DMS79 (cell line): ENCODE measurements at places on chromosomes 16 and 17.

- no peak for DNase-seq
These were observed 6.4 kb upstream of the RAB40C start for GRCh38 chr16:583470-583814.

DNA sequence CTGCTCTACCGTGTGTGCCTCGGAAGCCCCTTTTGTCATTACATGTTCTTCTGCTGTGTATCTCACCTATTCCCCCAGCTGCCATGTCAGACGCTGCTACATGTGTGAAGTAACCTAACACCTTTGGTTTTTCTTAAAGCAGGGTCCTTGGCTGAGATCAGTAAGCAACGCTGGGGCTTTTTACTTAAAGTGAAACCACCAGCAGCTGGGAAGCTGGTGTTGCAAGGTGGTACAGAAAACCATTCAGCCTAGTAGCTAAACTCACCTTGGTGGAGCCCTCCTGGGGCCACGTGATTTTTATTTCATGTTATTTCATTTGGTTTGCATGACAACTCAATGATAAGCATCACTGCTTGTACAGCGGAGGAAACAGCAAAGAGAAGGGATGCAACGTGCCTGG lies 62.6 kb downstream of the PLCG2 start:
- no peak for DNase-seq

DNA sequence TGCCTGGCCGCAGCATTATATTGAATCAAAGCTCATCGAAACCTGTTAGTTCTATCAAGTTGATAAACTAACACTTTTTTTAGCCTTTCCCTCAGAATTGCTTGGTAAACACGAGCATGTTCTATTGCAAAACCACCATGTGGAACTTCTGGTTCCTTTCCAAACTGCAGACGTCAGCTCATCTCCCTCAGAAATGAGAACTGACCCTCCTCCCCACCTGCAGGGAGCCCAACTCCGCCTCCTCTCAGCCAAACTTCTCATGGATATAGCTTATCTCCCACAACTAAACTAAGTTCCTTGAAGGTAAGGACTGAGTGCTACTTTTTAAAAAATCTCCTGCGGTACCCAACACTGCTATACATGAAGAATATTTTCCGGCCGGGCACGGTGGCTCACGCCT lies 6.7 kb downstream of the SHMT1 start:
- DNase-seq, result no peak

DNA sequence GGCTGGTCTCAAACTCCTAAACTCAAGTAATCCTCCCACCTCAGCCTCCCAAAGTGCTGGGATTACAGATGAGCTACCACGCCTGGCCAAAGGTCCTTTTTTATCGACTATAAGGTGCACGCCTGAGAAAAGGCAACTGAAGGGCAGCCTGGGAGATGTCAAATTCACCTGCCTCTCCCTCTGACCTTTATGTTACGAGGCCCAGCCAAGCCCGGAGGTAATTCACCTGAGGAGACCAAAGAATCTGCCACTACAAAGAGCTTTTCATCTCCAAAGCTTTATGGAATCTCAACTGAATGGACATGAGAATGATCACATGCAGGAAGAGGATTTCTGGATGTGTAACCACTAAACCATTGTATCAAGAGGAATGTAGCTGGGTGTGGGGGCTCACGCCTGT lies 37.2 kb downstream of the LYRM1 start:
- no peak for DNase-seq

DNA sequence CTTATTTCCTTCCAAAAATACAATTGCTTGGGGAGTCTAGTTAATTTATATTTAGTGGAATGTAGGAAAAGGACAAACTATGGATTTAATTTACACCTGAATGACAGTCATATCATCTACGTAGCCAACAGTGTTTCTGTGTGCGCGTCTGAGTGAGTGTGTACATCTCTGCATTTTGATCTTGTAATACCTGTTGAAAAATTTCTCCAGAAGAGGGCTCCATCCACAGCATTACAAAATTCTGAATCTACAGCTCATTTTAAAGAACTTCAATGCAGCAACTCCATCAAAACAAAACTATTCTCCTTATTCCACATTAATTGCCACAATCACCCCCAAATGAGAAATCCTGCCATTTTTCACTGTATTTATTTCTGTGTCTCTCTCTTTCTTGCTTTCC lies 3.9 kb downstream of the CDH13 start:
- no peak for DNase-seq

- no peak for DNase-seq
These were observed 251.2 kb downstream of the ENGASE start for GRCh38 chr17:79325709-79326430.

- DNase-seq, result peak; percentile 10
These were observed 18.9 kb downstream of the MPG start for GRCh38 chr16:96935-97381.

DNA sequence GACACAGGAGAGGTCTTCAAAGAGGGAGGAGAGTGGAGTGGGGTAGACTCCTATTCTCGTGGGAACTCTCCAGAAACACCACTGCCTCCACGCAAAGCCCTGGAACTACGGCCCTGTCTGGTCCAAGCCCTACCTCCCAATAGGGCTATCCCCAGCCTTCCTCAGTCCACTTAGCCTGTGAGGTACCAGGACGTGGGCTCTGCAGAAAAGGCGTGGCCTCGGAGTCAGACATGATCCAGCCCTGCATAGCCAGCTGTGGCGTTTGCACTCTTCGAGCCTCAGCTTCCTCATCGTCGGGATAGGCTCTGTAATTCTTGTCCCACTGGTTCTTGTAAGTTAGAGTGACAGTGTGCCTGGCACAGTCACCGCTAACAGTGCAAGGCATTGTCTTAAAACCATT lies 13.8 kb downstream of the ENDOV start:
- DNase-seq, result no peak

DNA sequence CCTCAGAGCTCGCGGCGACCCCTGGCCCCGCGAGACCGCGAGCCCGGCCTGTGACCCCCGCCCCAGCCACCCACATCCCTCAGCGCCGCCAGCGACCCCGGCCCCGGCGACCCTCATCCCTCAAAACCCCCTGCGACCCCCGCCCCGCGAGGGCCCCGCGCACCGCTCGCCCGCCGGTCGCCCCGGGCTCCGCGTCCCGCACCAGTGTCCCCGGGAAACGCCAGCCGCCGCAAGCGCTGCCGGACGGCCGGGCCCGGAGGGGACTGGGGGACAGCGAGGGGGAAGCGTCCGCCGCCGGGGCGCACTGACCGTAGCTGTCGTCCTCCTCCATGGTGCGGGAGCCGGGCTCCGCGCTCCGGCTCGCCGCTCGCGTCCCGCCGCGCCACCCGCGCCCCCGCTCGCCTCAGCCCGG lies at the start of gene CYTH1:
CYTH1 (minus strand) TSS at position 381 of the 412 bp plus-strand sequence; CDS start at position 331, 50 bp downstream.
- no peak for DNase-seq

- no peak for DNase-seq
These were observed 23.7 kb downstream of the FAM20A start for GRCh38 chr17:68577497-68577821.

- DNase-seq, result no peak
These were observed 39.0 kb upstream of the CRISPLD2 start for GRCh38 chr16:84780544-84781376.

DNA sequence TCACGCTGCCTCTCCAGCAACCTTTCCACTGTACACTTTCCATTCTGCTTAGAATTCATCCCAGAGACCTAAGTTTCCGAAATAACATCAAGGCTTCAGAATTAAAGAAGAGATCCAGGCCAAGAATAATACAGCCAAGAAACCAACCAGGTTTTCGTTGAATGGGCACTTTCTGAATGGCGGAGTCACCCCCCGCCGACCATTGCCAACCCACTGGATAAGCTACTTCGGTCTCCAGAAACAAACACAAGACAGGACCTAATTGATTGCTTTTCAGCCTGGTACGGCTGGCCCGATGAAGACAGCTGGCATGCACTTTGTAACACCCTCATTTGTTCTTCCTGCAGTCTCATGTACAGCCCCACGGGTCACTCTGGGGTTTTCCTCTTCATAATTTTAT lies 308.1 kb upstream of the ZFHX3 start:
- no peak for DNase-seq

- no peak for DNase-seq
These were observed 30.1 kb downstream of the VAC14 start for GRCh38 chr16:70770626-70771552.

DNA sequence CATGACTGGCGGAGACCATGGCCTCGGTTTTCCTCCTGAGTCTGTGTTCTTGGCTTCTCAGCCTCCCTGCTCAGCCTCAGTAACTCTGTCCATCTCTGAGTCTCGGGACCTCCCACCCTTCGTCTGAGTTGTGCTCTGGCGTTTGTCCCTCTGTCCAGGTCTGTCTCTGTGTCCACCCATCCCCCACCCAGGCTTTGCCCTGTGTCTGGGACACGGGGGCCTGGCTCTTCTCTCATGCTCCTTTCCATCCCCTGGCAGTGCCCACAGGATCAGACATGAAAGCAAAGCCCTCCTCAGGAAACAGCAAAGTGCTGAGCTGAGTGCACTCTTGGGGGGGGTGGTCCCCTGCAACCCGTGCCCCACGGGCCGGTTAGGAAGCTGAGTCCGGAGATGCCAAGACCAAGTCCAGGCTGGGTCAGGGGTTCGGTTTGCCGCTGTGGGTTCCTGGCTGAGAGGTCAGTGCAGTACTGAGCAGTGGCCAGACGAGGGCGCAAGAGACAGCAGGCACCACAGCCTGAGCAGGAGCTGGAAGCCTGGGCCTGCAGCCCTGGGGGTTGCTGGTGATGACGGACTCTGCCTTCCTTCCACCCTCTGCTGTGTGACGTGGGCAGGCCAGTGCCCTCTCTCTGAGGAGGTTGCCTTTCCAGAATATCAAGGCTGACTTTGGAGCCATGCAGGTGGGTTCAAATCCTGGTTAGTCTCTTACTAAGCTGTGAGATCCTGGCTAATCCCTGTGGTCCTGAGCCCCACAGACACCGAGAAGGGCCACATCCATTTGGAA lies 2.5 kb downstream of the P2RX1 start:
- DNase-seq, result no peak

DNA sequence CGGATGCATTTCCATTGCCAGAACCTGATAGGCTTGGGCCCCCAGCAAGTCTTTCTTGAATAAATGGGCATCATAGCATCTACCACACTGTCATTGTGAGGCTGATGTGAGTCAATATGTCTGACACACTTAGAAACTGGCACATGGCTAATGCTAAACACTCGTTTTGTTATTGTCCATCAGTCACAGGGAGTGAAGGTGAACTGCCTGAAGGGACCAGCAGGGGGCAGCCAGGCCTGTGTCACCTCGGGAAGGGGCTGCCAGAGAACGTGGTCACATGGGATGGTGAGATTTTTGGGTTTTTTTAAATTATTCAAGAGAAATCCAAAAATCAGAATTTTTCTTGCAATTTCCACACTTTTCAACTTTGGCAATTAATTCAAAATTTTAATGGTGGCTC lies 831 bp upstream of the RCVRN start:
- DNase-seq, result no peak
